ENCODE measurements at places on chromosomes 11 and 22.

DNA sequence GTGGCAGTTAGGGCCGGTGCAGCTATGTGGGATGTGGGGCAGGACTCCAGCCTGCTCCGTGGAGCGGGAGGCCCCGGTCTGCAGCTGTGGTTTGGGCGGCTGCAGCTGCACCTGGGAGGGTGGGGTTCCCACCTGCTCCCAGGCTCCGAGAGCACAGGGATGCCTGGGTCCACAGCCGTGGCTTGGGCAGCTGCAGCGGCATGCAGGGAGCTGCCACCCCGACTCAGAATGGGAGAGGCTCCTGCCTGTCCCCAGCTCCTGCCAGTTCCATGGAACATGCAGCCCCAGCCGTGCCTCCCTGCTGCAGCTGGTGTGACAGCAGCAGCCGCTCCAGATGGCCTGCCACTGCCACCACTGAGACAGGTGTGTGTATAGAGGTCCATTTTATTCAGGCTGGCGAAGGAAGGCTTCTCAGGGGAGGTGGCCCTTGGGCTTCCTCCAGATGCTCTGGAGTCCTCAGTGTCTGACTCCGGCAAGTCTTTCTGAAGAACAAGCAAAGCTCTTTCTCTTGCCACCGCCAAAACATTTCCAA lies 21.8 kb upstream of the UPK3A start:
- DNase-seq = no peak

DNA sequence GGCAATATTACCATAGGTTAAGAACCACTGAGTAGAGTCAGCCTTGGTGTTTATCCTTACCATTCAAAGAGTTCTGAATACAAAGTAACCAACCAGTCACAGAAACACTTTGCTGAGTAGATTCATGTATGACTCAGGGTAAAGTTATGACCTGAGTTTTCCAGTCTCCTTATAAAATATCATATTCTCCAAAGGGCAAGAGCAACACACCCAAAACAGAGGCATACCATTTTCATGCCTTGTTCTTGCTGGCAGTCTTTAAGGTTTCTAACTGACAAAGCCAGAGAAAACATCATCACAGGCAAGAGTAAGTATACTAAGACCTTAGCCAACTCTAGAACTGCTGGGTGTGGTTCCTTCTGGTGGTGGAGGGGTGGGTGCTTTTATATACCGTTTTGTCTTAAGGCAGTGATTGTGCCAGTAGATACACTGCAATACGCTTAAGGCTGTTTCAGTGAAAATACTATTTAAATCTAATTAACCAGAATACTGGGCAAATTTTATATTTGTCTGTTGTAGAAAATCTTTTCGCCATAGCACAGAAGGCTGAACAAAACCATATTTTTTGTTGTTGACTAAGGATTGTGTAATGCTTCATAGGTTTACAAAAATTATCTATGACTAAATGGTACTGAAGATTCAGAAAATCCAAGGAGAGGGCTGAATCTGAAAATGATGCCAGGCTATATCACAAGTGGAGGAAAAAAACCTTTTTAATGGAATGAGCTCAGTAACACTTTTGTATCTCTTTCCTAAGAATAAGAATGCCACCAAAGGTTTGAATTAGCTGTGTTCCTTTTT lies 3.0 kb downstream of the ATL3 start:
- no peak for DNase-seq

- no peak for DNase-seq
Measured at GRCh38 chr11:75499423-75500190, 26.1 kb downstream of the GDPD5 start.

- no peak for DNase-seq
Measured at GRCh38 chr11:93216511-93217101, 18.8 kb upstream of the SLC36A4 start.

GRCh38 chr22:19629720-19630419 lies 84.4 kb upstream of the SEPTIN5 start:
- peak; percentile 81 for DNase-seq

DNA sequence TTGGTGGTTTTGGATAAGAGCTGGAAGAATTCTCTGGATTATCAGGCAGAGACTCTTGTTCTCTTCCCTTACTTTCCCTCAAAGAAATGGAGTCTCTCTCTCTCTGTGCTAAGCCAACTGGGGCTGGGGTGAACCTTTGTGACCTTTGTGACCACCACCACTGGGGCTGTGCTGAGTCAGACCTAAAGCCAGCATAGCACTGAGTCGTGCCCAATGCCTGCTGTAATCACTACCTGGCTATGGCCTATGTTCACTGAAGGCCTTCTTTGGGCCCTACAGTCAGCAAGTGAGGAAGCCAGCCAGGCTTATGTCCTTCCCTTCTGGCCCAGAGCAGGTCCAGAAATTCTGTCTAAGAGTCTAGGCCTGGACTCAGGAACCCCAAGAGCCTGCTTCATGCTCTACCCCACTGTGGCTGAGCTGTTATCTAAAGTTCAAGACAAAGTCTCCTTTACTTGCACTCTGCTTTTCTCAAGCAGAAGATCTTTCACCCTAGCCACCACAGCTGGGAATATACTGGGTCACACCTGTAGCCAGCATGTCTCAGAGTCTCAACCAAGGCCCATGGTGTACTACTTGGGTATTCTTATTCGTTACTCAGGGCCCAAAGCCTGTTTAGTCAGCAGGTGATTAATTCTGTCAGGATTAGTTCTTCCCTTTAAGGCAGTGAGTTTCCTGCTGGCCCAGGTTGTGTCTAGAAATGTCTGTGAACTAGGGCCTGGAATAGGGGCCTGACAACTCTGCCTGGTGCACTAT lies 86.0 kb downstream of the EHF start:
- DNase-seq = no peak

DNA sequence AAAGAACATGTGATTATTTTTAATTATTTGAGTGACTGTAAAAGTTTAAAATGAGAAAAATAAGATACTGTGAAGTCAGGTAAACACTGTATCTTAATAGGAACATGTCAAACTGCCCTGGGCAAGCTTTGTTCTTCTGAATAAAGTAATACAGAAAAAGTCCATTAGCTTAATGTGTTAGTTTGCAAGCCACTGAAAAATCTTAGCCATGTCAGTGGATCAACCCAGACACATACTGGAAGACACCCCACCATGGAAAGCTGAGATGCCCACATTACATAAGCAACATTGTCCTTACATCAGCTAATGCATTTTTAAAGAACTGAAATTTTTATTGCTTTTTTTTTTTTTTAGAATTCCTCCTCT lies 155.2 kb downstream of the BBOX1 start:
- DNase-seq = no peak

GRCh38 chr11:118380571-118380970 lies 20.8 kb upstream of the ATP5MG start:
- DNase-seq = no peak

GRCh38 chr11:118783724-118784495 lies 7.1 kb downstream of the DDX6 start:
- DNase-seq = no peak

GRCh38 chr11:92245700-92246271 lies 21.2 kb downstream of the FAT3 start:
- no peak for DNase-seq

DNA sequence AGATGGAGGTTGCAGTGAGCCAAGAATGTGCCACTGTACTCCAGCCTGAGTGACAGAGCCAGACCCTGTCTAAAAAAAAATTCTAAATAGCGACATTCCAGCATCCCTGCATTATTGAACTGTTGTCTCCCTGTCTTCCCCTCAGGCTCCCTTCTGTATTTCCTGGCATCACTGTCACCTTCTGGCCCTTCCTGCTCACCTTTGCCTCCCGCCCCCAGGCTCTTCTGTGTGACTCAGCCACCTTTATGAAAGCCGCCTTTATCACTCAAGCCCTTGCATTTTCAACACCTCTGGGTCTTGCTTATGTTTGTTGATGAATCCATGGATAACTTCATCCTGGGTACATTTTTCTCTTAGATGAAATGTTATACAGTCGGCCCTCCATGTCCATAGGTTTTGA lies 21.1 kb downstream of the UBASH3B start:
- DNase-seq = no peak

DNA sequence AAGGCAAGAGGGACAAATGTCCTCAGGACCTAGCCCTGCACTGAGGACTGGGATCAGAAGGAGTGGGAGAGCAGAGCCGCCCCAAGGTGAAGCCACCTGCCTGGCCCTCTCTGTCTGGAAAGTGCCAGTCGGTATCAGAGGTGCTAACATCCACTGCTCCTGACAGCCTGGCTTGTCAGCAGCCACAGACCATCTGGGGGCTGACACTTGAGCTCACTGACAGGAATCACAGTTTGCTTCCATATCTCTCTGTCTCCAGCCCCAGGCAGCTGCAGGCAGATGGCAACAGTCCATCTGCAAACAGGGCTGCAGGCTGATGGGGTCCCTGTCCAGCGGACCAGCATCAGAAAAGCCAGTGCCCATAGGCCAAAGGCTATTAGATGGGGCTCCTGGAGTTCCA lies 5.5 kb downstream of the OPCML start:
- no peak for DNase-seq

GRCh38 chr11:106322106-106322505 lies 244.6 kb downstream of the AASDHPPT start:
- no peak for DNase-seq

GRCh38 chr11:67651976-67652781 lies 1.6 kb upstream of the ACY3 start:
- DNase-seq = no peak

- DNase-seq = no peak
Measured at GRCh38 chr11:15926071-15926470, 430.3 kb downstream of the SOX6 start.

GRCh38 chr11:96130061-96130620 lies 206.2 kb upstream of the MTMR2 start:
- no peak for DNase-seq

DNA sequence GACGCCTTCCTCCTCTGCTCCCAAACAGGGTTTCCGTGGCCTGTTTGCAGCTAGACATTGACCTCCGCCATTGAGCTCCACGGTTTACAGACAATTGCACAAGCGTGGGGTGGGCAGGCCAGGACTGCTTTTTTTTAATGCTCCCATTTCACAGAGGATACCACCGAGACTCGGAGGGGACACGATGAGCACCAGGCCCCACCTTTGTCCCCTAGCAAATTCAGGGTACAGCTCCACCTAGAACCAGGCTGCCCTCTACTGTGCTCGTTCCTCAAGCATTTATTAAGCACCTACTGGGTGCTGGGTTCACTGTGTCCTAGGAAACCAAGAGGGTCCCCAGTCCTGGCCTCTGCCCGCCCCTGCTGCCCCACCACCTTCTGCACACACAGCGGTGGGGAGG lies 12.2 kb downstream of the RASD2 start:
- no peak for DNase-seq

- DNase-seq = no peak
Measured at GRCh38 chr11:69367211-69367964, 73.4 kb downstream of the MYEOV start.

DNA sequence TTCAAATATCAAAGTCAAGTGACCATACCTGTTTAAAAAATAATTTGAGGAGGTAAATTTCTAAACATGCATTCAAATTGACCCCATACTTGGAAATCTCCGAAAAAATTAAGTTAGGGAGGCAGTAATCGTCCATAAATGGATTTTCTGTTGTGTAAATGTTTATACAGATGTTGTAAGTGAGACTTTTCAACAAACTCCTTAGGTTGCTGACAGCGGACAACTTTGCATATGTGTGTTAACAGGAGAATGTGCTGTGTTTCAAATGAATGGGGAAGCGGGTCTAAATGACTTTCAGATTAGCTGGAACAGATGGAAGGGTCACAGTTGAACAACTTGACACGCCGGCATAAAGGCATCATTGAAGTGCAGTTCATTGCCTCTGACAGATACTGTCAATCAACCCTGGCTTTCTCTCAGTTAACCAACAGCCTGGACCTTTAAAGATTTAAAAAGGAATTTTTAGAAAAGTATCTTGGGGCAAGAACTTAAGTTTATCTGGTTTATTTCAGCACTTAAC lies 98.2 kb upstream of the DBX1 start:
- no peak for DNase-seq

DNA sequence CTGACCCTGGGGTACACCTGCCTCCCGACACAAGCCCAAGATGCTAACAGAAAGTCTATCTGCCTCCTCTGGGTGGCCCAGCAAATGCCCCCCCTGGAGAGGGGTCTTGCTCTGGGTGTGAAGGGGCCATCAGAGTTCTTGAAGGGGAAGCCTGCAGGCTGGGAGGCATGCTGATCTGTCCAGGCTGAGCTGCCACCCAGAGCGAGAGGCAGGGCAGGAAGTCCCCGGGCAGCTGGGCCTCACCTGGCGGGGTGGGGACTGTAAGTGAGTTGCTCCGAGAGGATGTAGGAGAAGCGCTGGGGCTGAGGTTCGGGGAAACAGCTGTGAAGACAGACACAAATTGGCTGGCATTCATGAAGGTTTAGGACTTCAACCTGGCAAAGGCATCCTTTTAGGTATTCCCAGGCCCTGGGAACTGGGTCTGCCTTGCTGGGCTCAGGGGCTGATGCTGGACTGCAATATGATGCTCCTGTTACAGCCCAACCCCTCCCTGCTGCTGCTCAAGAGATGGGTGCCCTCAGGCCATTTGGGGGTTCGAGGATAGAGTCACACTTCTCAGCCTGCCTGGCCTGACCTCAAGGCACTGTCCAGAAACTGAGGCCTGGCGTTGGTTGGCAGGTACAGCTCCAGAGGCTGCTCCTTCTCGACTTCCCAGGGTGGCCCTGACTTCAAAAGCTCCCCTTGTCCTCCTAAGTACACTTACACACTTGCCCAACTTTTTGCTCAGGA lies 60.2 kb upstream of the LYVE1 start:
- DNase-seq = no peak

- DNase-seq = no peak
Measured at GRCh38 chr11:128723531-128723930, 29.7 kb downstream of the FLI1 start.

DNA sequence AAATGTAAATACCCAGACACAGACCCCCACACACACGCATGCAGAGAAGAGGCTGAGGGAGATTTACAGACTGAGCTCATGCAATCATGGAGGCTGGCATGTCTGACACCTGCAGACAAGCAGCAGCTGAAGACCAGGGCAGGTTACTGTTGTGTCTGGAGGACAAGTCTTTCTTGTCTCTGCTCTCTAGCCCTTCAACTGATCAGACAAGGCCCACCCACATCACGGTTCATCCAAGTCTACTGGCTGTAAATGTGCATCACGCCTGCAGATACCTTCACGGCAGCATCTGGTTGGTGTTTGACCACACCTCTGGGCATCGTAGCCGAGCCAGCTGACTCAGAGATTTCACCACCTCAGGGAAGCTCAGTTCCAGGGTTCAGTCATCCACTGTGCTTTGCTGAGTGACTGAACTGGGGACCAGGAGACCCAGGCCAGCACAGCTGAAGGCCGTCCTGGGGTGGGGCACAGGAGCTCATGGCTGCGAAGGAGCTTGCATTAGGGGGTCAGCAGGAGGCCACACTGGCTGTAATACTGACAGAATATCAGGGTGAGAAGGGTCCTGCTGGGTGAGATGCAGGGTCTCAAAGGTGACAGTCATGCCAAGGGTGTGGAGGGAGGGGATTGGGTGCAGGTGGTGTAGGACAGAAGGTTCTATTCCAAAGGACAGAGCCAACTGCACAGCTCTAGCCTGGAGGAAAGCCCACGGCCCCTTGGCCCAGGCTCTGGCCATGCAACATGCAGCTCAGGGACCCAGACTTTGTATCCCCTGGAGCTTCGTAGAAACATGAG lies 304.9 kb downstream of the BRD1 start:
- no peak for DNase-seq

- DNase-seq = no peak
Measured at GRCh38 chr22:48679656-48680555, 1147.8 kb downstream of the BRD1 start.

All from stimulated activated CD4-positive, alpha-beta T cell treated with anti-CD3 and anti-CD28 coated beads, TNF-alpha, amount 100 ng/mL, for 4 hours (primary cell).